Activated naive CD4-positive, alpha-beta T cell treated with Interleukin-2 at 50 U/mL for 16 hours (primary cell): ENCODE measurements at places on chromosomes 5 and 9.
A peak's percentile ranks its signal among the peaks of the same experiment; 100 is the strongest.

DNA sequence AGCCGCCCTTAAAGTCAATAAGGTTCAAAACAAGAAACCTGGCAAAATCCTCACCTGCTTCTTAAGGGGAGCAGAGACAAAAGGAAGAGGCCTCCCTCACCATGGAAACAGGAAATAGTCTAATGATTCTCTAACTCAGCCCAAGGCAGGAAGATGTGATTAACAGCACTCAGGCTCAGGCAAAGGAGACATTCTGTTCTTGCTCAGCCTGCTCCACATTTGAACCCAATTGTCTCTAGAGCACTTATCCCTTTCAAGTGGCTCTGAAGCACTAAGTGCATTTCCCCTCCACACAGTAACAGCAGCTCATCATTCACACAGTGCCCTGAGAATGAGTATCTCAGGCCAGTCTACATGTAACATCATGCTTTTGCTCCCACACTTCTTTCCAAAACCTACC, 72.3 kb downstream of the NIPSNAP3B start:
- DNase-seq = no peak

DNA sequence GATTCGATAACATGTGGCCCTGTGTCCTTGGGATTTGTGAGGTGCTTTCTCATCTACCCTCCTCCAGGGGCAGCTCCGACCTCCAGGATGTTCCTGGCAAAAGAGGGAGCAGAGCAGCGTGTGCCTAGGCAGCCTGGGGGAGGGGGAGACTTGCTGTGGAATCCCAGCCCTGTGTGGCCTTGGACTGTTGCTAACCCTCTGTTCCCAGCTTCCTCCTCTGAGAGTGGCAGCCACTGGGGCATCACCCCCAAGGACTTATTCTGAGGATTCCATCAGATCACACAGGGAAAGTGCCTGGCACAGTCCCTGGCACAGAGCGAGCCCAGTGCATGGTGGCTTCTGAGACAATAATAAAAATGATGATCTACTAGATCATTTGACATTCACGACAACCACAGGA, 265.1 kb upstream of the MVB12B start:
- DNase-seq = no peak

DNA sequence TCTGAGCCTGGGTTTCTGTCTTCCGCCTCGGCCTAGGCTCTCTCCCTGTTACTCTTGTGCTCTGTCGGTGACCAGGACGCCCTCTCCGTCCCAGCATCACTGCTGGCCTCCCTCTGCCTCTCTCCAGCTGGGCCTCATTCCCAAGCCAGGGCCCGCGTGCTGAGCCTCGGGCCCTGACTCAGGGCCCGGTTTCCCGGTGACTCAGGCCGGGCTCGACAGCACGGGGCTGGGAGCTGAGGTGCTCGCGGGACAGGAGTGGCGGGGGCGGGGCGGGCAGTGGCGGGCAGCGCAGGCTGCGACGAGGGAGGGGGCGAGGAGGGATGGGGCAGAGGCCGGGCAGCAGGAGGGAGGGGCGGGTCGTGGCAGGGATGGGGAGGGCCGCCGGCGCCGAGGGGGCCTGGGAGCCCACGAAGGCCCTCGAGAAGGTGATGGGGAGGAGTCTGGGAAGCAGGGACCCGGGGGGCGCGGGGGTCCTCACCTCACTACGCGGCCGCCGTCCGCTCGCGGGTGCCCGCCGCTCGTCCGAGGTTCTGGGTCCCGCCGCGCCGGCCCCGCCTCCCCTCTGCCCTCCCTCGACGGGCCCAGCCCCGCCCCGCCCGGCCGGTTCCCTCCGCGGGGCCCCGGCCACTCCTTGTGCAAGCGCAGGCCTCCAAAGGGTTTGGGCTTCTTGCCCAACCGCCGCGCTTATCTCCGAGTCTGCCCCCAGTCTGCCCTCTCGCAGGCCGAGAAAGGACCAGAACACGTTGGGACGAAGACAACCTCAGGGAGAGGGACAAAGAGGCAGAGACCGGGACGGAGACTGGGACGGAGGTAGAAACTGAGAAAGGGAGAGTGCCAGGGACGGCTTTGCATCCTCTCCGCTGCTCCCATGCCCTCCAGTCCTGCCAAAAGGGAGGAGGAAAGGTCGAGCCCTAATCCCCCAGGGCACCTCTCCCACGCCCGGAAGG, at the start of gene ARAP3:
Gene ARAP3 (minus strand): TSS at position 536 of the 947 bp plus-strand sequence. CDS start 1,744 bp downstream, outside the sequence.
- peak; percentile 51 for DNase-seq

GRCh38 chr5:159440235-159440634, 109.9 kb upstream of the IL12B start:
- DNase-seq = no peak

GRCh38 chr9:121179930-121180681, 21.6 kb downstream of the RAB14 start:
- no peak for DNase-seq

DNA sequence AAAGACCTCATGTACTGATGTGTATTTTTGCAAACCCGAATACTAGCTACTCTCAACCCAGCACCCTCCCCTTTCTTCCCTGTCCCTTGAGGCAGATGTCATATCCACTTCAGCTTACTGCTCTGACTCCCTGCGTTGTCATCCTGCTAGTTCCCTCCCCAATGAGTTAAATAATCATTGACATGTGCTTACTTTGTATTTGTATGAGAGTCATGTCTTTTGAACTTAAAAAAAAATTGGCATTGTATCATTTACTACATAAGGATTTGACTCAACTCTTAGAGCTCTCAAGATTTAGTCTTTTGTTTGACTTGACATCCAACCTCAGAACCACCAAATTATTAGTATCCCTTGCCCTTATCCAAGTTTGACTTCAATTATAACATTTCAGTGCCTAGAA, 219.7 kb upstream of the TUT7 start:
- no peak for DNase-seq

- DNase-seq = no peak
Measured at GRCh38 chr9:35538361-35539234, 48.7 kb downstream of the RUSC2 start.

DNA sequence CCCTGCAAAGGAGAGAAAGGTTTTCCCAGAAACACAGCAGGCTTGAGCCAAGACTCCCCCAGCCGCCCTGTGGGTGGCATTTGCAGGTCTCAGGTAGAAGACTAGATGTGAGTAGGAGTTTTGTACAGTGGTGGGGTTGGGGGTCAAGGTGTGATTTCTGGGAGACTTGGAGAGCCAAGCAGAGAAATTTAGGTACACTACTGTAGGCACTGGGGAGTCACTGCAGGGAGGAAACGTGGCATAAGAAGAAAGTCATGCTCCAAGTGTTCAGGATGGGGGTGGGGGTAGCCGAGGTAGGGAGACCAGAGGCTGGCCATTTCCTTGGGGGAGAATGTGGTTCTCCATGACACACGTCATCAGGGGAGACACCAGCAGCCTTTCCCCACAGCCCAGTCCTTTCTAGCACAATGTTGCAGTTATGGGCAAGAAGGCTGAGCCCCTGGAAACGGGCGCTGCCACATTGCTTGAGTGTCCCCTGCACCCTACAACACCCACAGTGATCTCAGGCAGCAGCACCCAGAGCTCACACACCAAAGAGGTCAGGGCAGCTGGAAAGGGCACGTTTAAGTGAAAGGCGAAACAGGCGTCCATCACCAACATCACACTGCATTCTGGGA, 210.5 kb downstream of the FSTL4 start:
- no peak for DNase-seq

- DNase-seq = no peak
Measured at GRCh38 chr9:74498621-74499095, 1.5 kb downstream of the RORB start.

DNA sequence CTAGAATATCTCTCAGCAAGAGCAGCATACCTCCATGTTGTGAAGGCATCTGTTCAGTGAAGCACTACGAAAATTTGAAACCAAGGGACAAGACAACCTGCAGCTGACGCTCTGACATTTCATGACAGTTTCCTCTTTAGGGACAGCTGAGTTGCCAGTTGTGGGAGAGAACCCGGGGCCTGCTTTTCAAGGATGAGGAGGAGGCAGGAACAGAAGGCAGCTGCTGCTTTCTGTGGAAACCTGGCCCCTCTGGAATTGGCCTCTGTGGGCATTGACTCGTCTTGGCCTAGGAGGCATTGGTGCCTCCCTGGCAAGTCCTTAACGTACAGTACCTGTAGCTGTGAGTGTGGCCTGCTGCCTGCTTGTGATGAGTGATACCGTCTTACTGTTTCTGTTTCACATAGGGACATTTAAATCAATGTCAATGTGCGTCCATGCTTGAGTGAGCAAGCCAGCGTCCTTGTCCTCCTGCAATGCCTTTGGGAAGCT, 21.6 kb downstream of the SLC46A2 start:
- DNase-seq = no peak

- no peak for DNase-seq
Measured at GRCh38 chr5:156031181-156031580, 295.8 kb upstream of the SGCD start.

DNA sequence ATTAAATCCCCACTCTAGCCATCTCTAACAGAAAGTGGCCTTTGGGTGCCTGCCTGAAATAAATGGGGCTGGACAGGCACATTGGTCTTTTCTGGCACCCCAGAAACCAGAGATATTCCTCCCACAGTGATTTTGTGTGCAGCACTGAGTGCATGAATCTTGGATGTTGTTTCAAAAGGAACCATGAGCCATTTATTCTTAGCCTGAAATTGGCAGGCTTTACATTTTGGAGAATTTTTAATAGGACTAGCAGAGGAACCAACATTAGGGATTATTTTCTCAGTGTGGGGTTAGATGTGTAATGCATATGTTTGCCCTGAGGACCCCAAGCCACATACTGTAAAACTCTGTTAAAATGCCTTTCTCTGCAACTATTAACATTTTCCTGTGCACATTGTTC, 451.3 kb downstream of the NFIB start:
- no peak for DNase-seq

DNA sequence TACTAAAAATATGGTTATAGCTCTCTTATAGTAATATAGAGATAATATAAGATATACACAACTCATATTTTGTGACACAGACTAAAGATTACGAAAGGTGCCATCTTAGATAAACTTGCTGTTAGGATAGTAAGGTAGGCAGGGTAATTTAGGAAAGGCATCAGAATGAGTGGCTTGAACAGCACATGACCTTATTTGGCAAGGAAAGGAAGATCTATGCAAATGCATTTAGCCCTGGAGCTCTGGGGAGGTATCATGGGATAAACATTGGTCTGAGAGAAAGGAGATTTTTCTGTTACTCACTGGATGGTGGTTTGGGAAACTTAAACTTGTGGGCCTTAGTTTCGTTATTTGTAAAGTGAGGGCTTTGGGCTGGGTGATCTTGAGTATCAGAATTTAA, 65.8 kb downstream of the KCTD16 start:
- no peak for DNase-seq

GRCh38 chr5:56827049-56827448, 11.7 kb downstream of the MAP3K1 start:
- no peak for DNase-seq

DNA sequence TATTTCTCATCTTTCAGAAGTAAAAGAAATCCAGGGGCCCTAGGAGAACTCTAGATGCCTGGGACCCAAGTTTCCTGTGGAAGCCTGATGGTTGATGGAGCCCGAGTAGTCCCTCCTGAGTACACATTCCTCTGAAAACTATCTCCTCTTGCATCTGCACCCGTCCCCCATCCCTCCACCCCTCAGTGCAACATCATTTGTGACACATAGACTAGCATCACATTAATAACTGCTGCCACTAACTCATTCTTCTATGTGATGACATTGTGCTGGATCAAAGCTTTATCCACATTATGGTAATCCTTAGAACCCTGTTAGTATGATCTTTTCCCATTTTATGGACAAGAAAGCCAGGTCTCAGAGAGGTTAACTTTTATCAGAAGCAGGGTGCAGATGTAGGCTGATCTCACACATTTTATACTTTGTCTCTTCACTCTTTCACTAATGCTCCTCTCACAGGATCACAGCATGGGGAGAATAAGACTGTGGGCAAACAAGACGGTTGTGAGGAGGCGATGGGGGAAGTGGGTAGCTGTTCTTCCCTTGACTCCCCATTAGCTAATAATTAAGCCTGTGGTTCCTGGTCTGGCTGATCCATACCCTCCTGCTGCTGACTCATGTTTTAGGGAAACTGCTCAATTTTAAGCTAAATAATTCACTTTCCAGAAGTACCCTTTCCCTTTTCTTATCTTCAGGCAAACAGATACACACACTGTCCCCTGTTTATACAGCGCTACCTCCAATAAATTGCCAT, 3.9 kb upstream of the HK3 start:
- no peak for DNase-seq

GRCh38 chr5:68285851-68286611, 70.5 kb downstream of the PIK3R1 start:
- no peak for DNase-seq
